T-helper 1 cell (primary cell): ENCODE measurements at places on chromosomes 12 and 14.
A peak's percentile ranks its signal among the peaks of the same experiment; 100 is the strongest.

DNA sequence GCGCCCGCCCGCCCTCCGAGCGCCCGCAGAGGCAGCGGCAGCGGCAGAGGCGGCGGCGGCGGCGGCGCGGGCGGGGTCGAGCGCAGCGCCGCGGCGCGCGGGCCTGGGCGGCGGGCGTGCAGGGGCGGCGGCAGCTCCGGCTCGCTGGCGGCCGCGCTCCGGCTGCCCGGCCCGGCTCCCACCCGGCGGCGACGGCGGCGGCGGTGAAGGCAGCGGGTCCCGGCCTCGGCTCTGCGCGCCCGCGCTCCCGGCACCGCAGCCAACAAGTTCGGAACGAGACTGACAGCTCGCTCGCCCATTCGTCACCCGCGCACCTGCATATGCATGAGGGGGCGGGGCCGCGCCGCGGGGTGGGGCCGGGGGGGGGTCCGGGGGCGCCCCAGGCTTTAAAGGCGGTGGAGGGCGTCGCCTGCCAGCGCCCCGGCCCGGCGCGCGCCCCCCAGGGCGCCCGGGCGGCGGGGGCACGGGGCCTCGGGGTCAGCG lies at the start of gene JAG2:
Gene JAG2 (minus strand): TSS at position 281 of the 483 bp plus-strand sequence. CDS start 356 bp downstream, outside the sequence.
- peak; percentile 37 for DNase-seq

DNA sequence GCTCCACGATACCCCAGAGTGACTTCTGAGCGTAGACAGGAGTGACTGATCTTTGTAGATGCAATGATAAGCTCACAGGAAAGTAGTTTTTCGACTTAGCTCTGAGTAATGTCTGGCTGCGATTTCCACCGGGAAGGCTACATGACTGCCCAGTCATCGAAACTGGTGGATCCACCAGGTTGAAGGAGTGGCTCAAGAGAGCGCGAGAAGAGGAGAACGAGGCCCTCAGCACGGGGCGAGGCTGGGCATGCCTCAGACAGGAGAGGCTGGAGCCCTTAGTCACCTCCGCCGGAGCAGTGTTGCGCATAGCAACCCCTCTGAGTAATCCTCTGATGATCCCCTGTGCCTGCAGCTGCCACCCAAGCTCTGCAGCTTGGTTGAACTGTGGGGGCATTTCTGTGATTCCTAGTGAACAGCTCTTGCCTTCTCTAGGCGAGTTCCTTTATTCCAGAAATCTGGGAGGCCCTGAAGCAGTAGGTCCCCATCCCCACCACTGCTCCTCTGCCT lies 25.6 kb downstream of the ELK3 start:
- no peak for DNase-seq

DNA sequence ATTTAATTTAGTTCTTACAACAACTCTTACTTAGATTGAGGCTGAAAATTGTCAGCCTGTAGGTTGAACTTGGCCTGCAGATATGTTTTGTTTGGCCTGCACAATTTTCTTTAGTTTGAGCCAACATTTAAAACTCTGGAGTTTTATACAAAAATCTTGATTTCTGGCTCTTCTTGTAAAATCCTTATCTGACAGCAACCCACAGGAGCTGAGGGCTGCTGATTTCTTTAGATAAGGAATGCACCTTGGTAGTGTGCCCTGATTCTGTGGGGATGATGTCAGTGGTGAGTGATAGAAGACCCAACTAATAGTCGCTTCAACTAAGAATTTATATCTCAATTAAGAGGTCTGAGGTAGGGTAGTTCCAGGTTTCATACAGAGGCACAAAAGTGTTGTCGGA lies 49.5 kb downstream of the SOCS2 start:
- DNase-seq = no peak

GRCh38 chr12:4045786-4046494 lies 172.7 kb upstream of the PARP11 start:
- no peak for DNase-seq

GRCh38 chr12:104329707-104330532 lies 26.4 kb downstream of the EID3 start:
- DNase-seq = no peak

- DNase-seq = no peak
Measured at GRCh38 chr12:76024942-76025600, 6.5 kb downstream of the PHLDA1 start.

DNA sequence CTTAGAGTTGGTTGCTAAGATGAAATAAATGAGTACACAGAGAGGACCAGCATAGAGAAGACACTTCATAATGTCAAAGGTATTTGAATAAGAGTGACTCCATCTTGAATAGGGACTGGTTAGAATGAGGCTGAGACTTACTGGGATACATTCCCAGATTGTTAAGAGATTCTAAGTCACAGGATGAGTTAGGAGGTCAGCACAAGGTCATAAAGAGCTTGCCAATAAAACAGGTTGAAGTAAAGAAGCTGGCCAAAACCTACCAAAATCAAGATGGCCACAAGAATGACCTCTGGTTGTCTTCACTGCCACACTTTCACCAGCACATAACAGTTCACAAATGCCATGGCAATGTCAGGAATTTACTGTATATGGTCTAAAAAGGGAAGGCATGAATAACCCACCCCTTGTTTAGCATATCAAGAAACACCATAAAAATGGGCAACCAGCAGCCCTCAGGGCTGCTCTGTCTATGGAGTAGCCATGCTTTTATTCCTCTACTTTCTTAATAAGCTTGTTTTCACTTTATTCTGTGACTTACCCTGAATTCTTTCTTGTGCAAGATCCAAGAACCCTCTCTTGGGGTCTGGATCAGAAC lies 8.3 kb upstream of the SERPINA1 start:
- DNase-seq = no peak

- DNase-seq = no peak
Measured at GRCh38 chr14:50828721-50829488, 2.1 kb downstream of the NIN start.

- DNase-seq = no peak
Measured at GRCh38 chr14:75433631-75434071, 5.8 kb downstream of the JDP2 start.

GRCh38 chr12:53862206-53862605 lies 76.4 kb upstream of the HOXC13 start:
- DNase-seq = no peak

GRCh38 chr12:32777159-32777558 lies 21.5 kb upstream of the YARS2 start:
- DNase-seq = no peak

DNA sequence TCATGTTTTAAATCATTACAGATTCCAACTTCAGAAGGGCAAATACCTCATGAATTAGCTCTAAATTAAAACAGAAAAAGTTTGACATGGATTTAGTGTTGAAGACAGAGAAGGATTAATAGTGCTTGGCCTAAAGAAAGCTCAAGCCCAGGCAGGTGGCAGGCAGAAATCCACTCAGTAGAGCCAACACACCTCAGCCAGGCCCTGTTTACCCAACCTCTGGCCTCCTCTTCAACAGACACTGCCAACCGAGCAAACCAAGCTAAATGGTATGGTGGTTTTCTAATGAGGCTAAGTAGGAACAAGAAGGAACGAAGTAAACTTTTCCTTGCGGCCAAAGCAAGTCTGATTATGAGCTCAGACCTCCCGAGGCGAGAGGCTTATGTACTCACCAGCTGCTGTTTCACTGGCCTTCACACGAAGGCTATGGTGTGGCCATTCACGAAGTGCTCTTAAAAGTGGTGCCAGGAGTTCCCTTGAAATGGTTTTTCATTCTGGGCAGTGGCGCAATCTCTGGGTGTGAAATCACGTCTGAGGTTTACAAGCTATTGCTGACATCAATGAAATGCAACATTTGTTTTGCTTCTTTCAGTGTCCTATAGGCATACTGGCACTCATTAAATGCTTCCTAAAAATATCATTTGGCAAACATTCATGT lies 124.1 kb upstream of the LGR5 start:
- DNase-seq = no peak

DNA sequence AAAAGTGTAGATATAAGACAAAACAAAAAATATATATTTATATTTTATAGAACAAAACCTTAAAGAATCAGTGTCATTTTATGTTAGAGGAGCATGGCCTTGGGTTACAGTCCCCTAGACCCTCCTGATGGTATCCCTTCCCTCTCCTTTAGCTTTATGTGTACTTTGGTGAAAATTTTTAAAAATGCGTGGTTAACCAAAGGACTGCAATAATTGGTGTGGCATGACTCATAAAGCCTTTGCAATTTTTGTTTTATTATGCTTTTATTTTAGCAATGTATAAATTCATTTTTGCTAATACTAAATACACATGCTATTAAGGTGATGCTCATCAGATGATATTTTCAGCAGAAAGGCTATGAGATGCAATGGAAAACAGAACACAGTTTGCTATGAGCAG lies 264.4 kb downstream of the SYT1 start:
- DNase-seq = no peak

DNA sequence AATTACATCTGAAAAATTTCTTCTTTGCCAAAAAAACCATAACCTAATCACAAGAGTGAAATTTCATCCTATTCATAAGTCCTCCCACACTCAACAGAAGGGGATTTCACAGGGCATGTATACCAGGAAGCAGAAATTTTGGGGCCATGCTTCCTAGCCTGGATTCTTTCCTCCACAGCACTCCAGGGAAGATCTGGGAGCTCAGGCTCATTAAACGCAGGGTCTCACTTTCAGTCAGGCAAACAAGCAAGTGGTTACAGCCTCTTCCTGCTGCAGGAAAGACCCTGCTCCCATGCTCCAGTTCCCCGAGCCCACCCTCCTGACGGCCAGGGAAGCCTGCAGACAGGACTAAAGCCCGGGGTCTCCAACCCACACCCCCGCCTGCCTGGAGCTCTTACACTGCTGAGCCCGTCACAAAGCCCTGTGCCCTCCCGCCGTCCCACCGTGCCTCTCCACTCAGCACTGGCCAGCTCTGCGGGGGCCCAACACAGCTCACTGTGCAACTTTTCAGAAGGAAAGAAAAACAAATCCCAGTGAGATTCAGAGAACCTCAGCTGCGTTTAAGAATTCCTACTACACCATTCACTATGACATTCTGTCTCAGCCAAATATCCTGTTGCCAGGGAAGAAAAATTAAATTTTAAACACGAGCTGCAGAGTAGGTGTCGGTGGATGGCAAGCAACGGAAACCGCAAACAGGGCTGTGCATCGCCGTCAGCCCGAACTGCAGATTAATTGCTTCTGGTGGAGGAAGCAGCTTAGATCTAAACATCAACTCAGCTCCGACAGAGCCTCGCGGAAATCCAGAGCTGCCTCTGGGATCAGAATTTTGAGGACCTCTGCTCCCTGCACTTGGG lies 106.7 kb upstream of the SFSWAP start:
- DNase-seq = no peak

GRCh38 chr12:127342861-127343260 lies 924.1 kb upstream of the TMEM132C start:
- DNase-seq = no peak

- no peak for DNase-seq
Measured at GRCh38 chr14:104554088-104554607, 25.4 kb upstream of the C14orf180 start.

- no peak for DNase-seq
Measured at GRCh38 chr12:128852026-128852698, 1.1 kb upstream of the GLT1D1 start.

- DNase-seq = no peak
Measured at GRCh38 chr12:118052324-118053070, 8.5 kb downstream of the WSB2 start.

GRCh38 chr14:74979442-74980397 lies 23.0 kb upstream of the EIF2B2 start:
- no peak for DNase-seq

GRCh38 chr12:115010324-115010995 lies 326.5 kb upstream of the TBX3 start:
- no peak for DNase-seq

- DNase-seq = no peak
Measured at GRCh38 chr14:52949249-52949648, 1.6 kb downstream of the FERMT2 start.

DNA sequence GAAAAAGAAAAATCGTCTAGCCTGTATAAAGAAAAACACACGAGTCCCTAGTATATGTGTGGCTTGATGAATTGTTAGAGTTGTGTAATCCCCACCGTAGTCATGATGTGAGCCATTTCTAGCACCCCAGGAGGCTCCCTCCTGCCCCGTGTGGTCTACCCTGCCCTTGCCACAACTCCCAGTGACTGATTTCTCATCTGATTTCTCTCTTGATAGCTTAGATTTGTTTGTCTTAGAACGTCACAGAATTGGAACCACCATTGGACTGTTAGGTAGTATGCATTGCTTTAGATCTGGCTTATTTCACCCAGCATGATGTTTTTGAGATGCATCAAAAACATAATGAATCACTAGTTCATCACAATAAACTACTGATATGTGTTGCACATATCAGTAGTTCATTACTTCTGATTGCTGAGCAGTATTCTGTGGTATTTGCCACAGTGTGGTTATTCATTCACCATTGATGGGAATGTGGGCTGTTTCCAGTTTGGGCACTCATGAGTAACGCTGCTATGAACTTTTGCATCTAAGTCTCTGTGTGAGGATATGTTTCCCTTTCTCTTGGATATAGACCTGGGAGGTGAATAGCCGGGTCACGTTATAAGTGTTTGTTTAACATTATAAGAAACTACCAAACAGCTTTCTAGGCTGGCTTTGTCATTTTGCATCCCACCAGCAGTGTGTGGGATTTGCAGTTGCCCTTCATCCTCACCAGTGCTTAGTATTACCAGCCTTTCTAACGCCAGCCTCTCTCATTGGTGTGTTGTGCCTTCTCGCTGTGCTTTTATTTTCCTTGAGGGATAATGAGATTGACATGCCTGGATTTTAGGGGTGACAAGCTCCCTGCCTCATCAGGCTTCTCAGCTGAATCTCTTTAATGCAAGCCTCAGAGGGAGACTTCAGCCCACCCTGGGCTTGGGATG lies 31.9 kb upstream of the NCOR2 start:
- no peak for DNase-seq

GRCh38 chr12:59649203-59649602 lies 53.4 kb downstream of the SLC16A7 start:
- DNase-seq = no peak

GRCh38 chr12:32718926-32719325 lies 36.8 kb downstream of the YARS2 start:
- no peak for DNase-seq

- no peak for DNase-seq
Measured at GRCh38 chr12:25811656-25812126, 146.8 kb upstream of the RASSF8 start.

GRCh38 chr12:67910360-67911274 lies 78.6 kb upstream of the IFNG-AS1 start:
- DNase-seq = no peak

GRCh38 chr12:31585271-31585670 lies 5.7 kb downstream of the DENND5B start:
- DNase-seq = no peak

- no peak for DNase-seq
Measured at GRCh38 chr14:25011095-25011494, 38.9 kb downstream of the STXBP6 start.
